NCI-H345 (cell line): ENCODE measurements at places on chromosomes 7 and 10.

GRCh38 chr10:112287844-112288243, 4.6 kb downstream of the TECTB start:
- no peak for DNase-seq

DNA sequence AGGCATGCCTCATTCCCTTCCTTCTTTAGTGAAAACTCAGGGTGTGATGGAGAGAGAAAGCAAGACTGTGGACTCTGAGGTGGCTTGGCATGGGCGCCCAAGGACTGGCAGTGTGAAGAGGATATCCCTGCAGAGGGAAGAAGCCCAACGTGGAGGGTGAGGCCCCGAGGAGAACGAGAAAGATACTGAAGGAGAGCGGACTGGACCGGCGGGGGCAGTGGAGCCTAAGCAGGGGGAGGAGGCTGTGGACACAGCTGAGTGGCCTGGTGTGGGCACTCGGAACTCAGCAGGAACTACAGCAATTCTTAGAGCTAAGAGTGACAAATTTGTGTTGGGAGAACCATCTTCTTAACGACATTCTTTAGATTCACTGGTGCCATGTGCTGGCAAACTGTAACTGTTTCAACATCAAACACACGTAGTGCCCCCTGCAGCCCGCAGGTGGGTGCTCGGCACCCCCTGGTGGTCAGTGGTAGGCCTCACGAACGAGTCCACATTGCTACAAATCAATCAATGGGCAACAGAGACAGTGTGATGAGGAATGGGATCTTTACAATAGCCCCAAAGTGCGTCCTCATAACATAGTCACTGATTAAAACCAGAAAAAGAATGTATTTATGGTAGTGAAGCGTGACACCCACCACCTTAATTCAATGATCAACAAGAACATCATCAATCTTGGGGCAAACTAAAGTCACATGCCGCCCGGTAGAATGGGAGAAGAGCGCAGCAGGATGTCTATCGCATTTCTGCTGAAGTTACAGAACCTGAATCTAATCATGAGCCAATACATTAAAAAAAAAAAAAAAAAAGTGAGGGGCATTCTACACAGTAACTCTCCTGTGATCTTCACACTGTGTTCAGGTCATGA, 2.0 kb upstream of the SFTPA1 start:
- DNase-seq: peak; percentile 28

GRCh38 chr10:27995311-27995710, 3.6 kb downstream of the ODAD2 start:
- no peak for DNase-seq

GRCh38 chr10:86981716-86982115, 13.4 kb downstream of the ADIRF start:
- no peak for DNase-seq
